ENCODE measurements at places on chromosomes 7 and 10.
A peak's percentile ranks its signal among the peaks of the same experiment; 100 is the strongest.

- no peak for DNase-seq
These were observed 73.6 kb upstream of the PDZD8 start for GRCh38 chr10:117448802-117449201.

GRCh38 chr7:13577566-13578145, 411.8 kb downstream of the ETV1 start:
- no peak for DNase-seq

DNA sequence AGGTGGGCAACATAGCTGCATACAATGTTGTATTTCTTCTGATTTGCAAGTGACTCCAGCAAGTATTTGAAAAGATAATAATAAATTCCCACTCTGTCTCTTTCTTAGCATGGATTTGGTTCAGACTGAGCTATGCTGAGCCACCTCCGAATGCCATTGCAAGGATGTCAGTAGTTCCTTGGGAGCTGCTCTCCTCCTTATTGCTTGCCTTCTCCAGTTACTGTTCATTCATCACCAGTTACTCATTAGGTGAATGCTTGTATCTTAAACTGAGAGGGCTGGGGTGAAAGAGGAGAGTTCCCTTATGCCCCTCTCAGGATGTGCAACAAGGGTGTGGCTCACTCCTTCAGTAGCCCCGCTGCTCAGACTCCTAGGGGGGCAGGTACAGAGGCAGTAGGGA, 78.4 kb upstream of the PRKAR2B start:
- DNase-seq, result no peak

DNA sequence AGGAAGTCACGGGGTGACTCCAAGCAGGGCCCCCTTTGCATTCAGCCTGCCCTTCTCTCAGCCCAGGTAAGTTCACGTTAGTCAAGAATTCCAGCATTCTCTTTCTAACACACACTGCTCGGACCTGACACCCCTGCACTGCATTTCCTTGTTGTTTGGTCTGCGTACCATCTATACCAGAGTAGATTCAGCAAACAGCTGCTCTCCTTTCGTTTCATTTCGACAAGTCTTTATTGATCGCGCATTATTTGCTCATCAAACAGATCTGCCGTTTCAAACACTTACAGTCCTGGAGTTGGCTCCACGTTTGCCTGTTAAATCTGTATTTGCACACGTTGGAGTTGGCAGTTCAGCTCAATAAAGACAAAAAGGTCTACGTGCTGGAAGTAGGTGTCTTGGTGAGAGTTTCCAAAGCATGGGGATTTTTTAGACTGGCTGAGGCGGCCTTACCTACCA, 495.1 kb downstream of the RPS24 start:
- DNase-seq, result no peak

GRCh38 chr7:111855161-111855841, 293.0 kb upstream of the IMMP2L start:
- DNase-seq, result peak; percentile 21

DNA sequence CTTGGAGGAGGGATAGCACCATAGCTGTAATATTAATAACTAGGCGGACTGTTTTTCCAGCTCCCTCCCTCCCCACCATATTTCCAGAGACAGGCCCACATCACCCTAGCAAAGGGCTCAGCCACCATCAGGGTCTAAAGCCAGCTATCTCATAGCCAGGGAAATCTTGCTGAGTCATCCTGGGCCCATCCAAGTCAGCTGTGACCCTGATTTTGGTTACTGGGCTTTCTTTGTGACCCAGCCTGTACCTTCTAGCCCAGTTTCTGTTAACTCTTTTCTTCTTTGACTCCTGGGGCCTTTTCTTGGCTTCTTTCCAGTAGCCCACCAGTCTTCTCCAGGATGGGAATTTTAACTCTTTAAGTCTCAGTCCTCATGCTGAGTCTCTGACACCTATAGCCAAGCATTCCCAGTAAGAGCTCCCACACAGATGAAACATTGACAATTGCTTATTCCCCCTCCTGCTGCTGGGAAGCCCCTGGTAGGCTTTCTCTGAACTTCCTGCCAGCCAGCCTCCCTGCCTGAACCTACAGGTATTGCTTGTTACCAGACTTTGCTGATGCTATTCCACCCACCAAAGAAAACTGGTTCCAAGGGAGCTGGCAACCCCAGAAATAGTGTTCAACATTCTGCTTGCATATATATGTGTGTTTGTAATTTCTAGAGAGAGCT, 34.8 kb upstream of the ADO start:
- DNase-seq, result no peak

- DNase-seq, result no peak
These were observed 1.1 kb upstream of the STK32C start for GRCh38 chr10:132308587-132309470.

Measured in tongue (tissue), 3 donors.